ENCODE measurements at places on chromosomes 2 and 18. TPM values are rescaled to one million over a fixed set of nuclear protein-coding genes. Genes with fewer than 3 reads are reported as not detected.

LPIN1 gene
- total RNA-seq = 71.7 TPM

RNF152 gene
- 0.17 TPM for total RNA-seq

HOXD10 gene
- total RNA-seq = not detected

ZNF512 gene
- total RNA-seq = 55.0 TPM

MDH1B gene
- total RNA-seq = 0.34 TPM

RAX gene
- not detected for total RNA-seq

PDE1A gene
- not detected for total RNA-seq

RALBP1 gene
- 60.0 TPM for total RNA-seq

AMER3 gene
- total RNA-seq = not detected

ROCK2 gene
- 14.6 TPM for total RNA-seq

TLX2 gene
- total RNA-seq = 0.88 TPM

GDF7 gene
- total RNA-seq = not detected

LRRC30 gene
- total RNA-seq = not detected

GPR45 gene
- total RNA-seq = not detected

ILKAP gene
- 56.3 TPM for total RNA-seq

MPP4 gene
- not detected for total RNA-seq

REG1A gene
- total RNA-seq = not detected

IWS1 gene
- total RNA-seq = 59.6 TPM

TPO gene
- total RNA-seq = not detected

PCARE gene
- total RNA-seq = not detected

SERPINB3 gene
- not detected for total RNA-seq

FAM110C gene
- 0.68 TPM for total RNA-seq

BUB1 gene
- total RNA-seq = 91.9 TPM

CD302 gene
- 0.62 TPM for total RNA-seq

C2orf15 gene
- 2.3 TPM for total RNA-seq

KCNE4 gene
- total RNA-seq = not detected

RHBDD1 gene
- 33.1 TPM for total RNA-seq

TTN gene
- total RNA-seq = 11.9 TPM

KIF5C gene
- total RNA-seq = 14.2 TPM

CD8B2 gene
- total RNA-seq = 8.6 TPM

IL36RN gene
- not detected for total RNA-seq

ERMN gene
- total RNA-seq = 3.1 TPM

PTRHD1 gene
- total RNA-seq = 17.3 TPM

ASPRV1 gene
- 1.2 TPM for total RNA-seq

Measured in activated naive CD8-positive, alpha-beta T cell treated with anti-CD3 and anti-CD28 coated beads, Interleukin-2, amount 10 ng/mL, durations not matched to agents 7 days and 5 days (primary cell).